ENCODE measurements at places on chromosomes 5 and 9.

DNA sequence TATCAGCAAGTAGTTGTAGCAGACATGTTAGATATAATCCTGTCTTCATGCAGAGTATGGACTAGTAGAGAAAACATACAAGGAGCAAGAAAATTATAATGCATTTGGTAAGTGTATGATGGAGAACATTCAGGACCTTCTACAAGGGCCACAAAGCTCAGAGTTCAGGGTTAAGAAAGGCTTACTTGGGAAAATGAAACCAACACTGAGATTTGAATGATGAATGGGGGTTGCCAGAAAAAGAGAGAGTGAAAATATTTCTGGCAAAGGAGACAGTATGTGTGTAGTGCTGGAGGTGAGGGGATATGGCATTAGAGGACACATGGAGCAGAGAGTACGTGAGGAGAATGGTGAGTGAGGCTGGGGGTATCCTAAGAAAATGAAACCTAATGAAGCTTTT is 169.8 kb upstream of the STK32A start:
- DNase-seq = no peak

- no peak for DNase-seq
Observed at GRCh38 chr5:56522960-56523359, 289.8 kb upstream of the ANKRD55 start.

- DNase-seq = no peak
Observed at GRCh38 chr9:132197315-132197714, 35.5 kb downstream of the NTNG2 start.

DNA sequence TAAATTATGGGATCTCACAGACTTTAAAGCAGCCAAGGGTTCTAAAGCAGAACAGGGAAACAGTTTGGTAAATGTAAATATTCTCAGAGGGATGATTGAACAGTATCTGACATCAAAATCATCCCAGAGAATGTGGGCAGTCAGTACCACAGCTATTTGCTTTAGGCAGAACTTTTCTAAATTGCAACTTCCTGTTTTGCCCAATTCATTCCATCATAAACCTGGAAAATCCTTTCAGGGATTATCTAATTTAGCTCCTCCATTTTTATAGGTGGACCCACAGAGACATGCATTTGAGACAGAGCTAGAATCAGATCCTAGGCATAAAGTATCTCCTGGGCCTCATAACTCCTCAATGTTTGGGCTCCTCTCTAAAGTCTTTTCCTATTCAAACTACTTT is 12.4 kb downstream of the NR6A1 start:
- DNase-seq = no peak

- no peak for DNase-seq
Observed at GRCh38 chr5:170681013-170681433, 102.5 kb upstream of the GABRP start.

GRCh38 chr9:76298521-76299144 is 95.6 kb downstream of the RFK start:
- no peak for DNase-seq

- DNase-seq = no peak
Observed at GRCh38 chr9:87507576-87507975, 9.9 kb downstream of the DAPK1 start.

GRCh38 chr5:17399931-17400330 is 98.1 kb upstream of the TAF11L2 start:
- DNase-seq = no peak

DNA sequence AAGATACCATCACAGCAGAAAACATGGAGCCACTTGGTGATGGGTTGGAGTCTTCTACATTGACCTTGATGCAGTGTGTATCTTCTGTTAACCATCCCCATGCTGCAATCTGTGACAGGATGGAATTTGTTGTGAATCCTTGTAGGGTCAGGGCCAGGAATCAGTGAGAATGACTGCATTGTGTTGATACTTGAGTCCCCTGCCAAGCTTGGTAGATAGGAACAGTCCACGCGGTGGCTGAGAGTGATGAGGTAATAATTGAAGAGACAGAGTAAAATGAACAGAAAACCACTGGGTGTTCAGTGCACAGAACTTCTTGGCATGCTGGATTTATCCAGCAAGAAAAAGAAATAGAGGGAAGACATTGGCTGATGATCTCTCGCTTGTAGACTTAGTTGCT is 217.5 kb downstream of the MAN2A1 start:
- DNase-seq = no peak

DNA sequence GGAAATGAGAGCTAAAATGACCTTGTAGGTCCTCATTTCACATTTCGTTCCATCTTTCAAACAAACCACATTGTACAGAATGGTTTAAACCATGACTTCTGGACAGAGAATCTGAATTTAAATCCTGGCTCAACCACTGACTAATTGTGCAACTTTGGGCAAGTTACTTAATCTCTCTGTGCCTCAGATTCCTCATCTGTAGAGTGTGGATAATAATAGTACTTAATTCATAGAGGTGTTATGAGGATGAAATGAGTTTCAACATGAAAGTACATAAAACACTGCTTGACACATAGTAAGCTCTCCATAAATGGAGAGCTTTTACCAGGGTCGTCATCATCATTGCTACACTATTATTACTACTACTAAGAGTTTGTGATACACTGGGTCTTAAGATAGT is 46.3 kb upstream of the FOXE1 start:
- no peak for DNase-seq

DNA sequence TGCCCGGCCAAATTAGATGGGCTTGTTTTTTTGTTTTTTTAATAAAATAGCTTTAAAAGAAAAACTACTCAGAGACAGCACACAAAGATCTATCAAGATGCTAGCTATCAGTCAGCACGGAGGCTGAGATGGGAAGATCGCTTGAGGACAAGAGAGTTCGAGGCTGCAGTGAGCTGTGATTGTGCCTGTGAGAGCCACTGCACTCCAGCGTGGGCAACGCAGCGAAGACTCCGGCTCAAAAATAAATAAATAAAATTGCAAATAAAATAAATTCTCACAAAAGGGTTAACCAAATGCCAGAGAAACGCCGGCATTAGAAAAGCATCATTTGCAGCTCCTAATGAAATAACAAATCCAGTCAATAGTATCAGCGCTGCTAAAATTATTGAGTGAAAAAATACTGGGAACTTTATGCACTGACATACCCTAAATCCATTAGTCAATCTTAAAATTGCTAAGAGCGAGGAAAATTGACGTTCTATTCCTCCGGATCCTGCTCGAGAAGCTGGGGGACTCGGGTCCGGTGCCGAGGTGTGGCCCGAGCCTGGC is 681 bp downstream of the CPLANE1 start:
- no peak for DNase-seq

- DNase-seq = no peak
Observed at GRCh38 chr5:73415617-73416016, 33.0 kb downstream of the FOXD1 start.

- no peak for DNase-seq
Observed at GRCh38 chr5:180976518-180976917, 12.1 kb upstream of the BTNL3 start.

DNA sequence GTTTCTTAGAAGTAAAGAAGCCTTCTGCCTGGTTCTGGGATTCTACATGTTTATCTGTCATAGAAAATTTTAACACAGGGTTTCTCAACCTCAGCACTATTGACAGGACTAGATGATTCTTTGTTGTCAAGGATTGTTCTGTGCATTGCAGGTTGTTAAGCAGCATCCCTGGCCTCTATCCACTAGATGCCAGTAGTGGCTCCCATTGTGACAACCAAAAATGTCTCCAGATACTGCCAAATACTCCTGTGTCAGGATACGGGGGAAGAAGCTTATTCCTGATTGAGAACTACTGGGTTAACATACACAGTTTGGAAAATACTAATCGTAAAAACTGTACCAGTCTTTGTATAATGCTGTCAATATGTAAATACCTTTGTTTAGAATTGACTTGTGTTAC is 167.1 kb downstream of the NIPBL start:
- no peak for DNase-seq

DNA sequence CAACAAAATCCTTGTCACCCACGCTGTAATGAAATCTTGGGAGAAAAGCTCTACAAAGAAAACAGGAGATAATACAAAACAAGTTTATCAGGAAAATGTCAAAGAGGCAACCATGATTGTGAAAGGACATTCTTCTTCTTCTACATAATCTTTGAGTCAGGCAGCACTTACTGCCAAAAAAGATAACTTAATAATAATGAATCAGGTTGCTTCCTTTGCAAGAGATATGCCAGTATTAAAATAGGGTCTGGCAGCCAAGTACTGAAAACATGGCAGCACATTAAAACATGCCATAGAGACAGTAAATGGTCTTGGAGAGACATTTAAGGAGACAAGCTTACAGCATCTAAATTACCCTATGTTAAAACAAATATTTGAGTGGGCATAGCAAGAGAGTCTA is 1573.4 kb downstream of the EFNA5 start:
- no peak for DNase-seq

DNA sequence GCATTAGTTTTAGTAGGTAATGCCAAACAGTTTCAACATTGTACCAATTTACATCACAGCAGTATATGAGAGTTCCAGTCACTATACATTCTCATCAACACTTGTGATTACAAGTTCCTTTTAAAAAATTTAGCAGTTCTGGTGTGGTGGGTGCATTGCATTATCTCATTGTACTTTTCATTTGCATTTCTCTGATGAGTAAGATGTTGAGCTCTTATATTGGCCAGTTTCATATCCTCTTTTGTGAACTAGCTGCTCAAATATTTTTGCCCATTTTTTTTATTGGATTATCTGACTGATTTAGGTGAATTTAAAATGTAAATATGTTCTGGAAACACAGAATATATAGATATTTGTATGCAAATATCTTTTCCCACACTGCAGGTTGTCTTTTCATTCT is 160.9 kb upstream of the NR3C1 start:
- DNase-seq = no peak

DNA sequence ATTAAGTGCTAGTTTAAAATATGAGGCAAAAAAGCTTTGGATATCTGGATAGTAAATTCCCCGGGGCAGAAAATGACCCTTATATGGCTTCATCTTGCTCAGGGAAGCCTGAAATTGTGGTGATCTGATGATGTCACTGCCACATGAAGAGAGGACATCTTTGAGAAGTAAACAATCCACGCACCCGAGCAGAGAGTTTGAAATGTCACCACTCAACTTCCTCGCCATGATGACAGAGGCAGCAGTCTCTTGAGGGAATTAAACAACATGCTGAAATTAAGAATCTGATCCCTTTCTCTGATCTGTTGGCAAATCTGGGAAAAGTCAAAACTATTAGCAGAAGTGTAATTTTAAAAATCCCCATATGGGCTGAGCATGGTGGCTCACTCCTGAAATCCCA is 110.0 kb downstream of the TLE1 start:
- no peak for DNase-seq

DNA sequence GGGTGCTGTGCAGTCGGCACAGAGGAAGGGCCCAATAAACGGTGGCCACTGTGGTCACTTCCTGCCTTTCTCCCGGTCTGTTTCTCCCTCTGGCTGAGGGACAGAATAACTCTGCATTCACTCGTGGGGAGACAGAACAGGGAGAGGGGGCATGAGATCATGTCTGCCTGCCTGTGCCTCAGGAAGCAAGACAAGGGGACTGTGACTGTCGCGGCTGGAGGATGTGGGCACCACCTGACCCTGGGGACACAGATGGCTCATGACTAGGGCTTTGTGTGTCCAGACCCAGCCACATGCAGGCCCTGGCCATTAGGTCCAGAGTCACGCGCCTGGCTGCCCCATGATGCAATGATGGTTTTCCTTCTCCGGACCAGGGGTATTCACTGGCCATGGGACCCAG is 5.8 kb downstream of the TRUB2 start:
- DNase-seq = no peak

DNA sequence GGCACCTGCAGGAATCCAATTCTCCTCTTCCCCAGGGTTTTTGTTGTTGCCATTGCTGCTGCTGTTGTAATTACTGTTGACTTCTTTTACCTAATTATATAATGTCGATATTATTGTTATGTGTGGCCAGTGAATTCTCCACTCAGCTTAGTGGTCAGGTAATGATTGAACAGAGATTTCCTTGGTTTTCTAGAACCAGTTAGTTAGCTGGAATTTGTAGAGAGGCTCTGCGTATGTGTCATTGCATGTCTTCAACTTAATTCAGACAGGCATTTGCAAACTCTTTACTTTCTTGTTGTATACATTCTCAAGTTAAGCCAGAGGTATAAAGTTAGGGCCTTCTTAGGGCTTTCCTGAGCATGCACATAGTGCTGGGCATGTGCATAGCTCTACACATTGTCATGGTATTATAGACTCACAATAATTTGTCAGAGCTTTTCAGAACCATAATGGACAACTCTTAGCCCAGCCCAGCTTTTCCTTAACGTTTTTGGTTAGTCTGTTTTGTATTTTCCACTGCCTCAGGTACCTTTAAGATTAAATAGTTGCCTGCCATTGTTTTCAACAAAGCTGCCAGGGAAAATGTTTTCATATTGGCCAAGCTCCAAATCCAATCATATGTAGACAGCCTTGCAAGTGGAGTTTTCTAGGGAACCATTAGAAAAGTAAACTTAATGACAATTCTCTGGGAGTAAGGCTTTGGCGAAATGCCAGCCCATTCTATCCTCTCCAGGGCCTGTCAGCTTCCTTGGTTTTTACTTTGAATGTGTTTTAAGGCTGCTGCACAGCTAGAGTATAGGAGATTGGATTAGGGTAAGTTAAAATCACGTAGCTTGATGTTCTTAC is 68.1 kb downstream of the UBE2R2 start:
- DNase-seq = no peak

DNA sequence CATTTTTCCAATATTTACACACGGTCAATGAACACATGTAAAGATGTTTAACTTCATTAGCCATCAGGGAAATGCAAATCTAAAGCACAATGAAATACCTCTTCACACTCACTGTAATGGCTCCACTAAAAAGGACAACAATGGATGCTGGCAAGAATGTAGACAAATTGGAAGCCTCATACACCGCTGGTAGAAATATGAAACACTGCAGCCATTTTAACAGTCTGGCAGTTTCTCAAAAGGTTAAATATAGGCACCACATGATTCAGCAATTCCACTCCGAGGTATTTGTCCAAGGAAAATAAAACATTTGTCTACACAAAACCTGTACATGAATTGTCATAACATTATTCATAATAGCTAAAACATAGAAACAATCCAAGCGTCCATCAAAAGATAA is 20.0 kb downstream of the RNF145 start:
- DNase-seq = no peak

GRCh38 chr5:119743927-119744326 is 114.6 kb downstream of the FAM170A start:
- DNase-seq = no peak

GRCh38 chr5:124080256-124080655 is 568.3 kb downstream of the CSNK1G3 start:
- DNase-seq = no peak
